Left hindlimb (tissue), 1 donor: ENCODE measurements at places on chromosomes 13 and 19.
A peak's percentile ranks its signal among the peaks of the same experiment; 100 is the strongest.

DNA sequence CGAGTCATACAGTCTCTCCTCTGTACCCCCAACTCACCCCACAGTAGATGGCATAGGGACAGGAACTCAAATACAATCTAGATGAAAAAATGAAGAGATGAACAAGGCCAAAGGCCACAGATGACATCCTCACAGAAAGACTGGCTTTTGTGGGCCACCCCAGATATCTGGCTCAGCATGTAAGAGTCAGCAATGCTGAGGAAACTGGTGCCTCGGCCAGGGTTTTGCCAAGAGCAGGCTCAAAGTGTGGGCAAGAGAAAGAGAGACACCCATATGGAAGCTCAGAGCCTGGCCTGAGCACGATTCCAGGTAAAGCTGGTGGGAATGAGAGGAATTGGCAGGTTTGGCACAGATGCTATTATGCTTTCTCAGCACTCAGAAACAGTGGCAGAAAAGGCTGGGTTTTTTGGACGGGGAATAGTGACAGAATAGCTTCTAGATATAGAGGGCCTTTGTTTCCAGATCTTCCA is 460.6 kb downstream of the FOXO1 start:
- no peak for DNase-seq

GRCh38 chr19:5667751-5668271 is 12.5 kb downstream of the MICOS13 start:
- no peak for DNase-seq

GRCh38 chr13:45138282-45138681 is 18.0 kb downstream of the GTF2F2 start:
- DNase-seq = no peak

DNA sequence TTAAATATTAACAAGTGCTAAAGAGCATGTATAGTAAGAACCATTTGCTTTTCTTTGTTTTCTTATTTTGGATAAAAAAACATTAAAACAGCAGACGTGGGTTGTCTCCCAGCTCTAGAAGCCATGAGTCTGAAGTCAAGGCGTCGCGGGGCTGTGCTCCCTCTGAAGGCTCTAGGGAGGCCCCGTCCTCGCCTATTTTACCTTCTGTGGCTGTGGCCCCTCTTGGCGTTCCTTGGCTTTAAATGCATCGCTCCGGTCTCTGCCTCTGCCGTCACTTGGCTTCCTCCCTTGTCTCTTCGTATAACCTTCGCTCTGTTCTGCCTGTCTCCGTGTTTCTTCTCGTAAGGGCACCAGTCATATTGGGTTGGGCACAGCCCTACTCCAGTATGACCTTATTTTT is 75.3 kb downstream of the ING1 start:
- DNase-seq = no peak

- peak; percentile 81 for DNase-seq
Observed at GRCh38 chr19:1251330-1252220, 3.2 kb downstream of the MIDN start.

DNA sequence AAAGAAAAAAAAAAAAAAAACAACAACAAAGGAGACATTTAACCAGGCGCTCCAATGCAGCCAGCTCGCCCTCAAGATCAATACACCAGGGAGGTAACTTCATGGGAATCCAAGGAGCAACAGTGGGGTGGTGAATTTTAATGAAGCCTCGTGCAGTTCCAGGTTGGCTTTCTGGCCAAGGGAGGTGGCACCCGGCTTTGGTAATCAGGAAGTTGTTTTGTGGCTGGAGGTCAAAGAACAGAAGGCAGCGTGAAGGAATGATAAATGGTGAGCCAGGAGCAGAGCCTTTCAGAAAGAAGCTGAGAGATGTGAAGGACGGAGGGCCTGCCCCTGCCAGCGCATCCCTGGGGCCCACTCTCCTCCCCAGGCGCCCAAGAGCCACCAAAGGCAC is 188.2 kb upstream of the TSC22D1 start:
- no peak for DNase-seq

GRCh38 chr13:52085421-52085820 is 43.5 kb downstream of the NEK5 start:
- DNase-seq = no peak
